ENCODE measurements at places on chromosomes 2 and 18.

DNA sequence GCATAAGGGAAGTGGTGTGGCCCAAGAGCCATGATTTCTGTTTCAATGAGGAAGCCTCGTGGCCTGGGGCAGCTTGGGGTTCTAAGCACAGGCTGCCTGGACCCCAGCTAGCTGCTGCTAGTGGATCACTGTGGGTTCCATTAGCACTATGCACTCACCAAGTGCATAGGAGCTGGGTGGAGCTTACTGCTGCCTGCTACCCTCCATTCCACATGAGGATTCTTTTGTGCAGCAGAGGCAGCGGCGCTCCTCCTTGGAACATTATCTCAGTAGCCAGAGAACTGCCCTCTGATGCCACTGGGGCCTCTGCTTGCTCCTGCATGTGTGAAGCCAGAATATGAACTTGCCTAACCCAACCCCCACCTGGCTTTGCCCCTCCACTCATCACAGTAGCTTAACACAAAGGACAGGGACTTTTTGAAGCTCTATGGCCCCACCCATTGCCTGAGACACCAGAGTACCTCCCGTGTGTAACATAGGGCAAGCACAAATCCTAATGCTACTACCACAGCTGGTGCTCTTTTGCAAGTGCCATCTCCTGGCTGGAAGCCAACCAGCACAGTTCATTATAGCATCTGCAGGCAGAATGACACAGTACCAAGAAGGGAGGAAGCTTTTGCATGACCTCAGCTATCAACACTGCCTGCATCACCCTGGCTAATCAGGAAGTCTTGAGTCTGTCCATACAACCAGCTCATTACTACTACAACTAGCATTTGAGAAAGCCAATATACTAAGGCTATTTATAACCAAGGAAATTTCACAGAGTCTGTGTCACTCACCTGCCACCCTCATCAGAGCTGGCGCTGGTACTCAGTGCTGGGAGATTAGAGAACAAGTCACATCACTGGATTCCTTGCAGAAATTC lies 297.0 kb upstream of the GULP1 start:
- H3K36me3 ChIP-seq: no peaks in the 10 kb centered on the region
- no peak overlapping the region for H3K4me3 ChIP-seq
- no peak overlapping the region for H3K27ac ChIP-seq
- DNase-seq: no peak

DNA sequence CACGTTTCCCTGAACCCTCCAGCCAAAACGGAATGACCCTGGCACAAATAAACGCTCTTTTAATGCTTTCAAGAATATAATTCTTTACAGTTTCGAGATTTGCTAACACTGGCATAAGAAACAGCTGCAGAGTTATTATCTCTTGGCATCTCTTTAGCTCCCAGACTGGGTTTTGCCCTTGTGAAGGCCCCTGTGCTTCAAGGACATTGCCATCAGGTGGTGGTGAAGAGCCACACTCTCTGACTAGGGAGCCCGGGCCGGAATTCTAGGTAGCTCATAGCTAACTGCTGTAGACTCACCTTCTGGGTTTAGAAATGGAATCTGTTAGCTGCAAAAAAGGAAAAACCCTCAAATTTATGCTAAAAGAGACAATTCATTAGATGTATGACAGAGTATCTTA lies 13.3 kb upstream of the GALNT14 start:
- no peaks in the 10 kb centered on the region for H3K36me3 ChIP-seq
- no peak overlapping the region for H3K27ac ChIP-seq
- H3K4me1 ChIP-seq: no peaks in the 10 kb centered on the region
- no peaks in the 10 kb centered on the region for H3K27me3 ChIP-seq
- H3K4me3 ChIP-seq: no peak overlapping the region

GRCh38 chr18:48551100-48551499 lies 12.3 kb downstream of the CTIF start:
- H3K4me3 ChIP-seq: no peak overlapping the region
- H3K27ac ChIP-seq: no peak overlapping the region
- peaks cover 20% of the 10 kb centered on the region for H3K4me1 ChIP-seq
- H3K27me3 ChIP-seq: no peaks in the 10 kb centered on the region

DNA sequence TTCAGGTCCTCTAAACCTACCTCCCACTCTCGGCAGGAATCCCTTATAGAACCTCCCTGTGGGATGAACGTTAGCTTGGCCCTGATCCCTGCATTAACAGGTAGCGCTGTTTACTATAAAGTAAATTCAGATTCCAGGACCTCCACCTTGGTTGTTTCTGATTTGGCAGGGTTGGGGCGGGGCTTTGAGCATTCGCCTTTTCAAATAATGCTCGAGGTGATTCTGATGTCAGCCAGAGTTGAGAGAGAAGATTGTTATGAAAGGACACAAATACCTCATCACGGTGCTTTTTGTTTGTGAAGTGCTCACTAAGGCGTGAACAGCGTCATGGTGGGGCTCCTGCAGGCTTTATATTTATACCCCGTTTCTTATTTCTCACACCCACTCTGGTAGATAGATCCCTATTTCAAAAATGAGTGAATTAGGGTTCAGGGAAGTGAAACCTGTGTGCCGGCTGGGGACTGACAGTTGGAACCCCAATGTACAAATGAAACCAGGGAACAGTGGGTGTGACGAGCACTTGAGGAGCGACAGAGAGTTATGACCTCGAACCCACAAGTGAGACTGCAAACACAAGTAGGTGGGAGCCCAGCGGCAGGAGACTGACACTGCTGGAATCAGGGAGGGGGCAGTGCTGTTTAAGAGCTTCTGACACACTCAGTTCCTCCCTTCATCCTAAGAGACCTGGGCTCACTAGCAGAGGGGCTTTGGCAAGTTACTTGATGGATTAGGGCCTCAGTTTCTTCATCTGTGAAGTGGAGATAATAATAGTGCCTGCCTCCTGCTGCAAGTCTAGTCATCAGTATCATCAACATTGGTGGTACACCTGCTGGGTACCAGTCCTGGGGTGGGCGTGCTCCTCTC lies 14.2 kb upstream of the CXCR4 start:
- H3K4me3 ChIP-seq: no peak overlapping the region
- H3K4me1 ChIP-seq: no peaks in the 10 kb centered on the region
- H3K36me3 ChIP-seq: no peaks in the 10 kb centered on the region
- H3K27me3 ChIP-seq: peaks cover 1% of the 10 kb centered on the region

DNA sequence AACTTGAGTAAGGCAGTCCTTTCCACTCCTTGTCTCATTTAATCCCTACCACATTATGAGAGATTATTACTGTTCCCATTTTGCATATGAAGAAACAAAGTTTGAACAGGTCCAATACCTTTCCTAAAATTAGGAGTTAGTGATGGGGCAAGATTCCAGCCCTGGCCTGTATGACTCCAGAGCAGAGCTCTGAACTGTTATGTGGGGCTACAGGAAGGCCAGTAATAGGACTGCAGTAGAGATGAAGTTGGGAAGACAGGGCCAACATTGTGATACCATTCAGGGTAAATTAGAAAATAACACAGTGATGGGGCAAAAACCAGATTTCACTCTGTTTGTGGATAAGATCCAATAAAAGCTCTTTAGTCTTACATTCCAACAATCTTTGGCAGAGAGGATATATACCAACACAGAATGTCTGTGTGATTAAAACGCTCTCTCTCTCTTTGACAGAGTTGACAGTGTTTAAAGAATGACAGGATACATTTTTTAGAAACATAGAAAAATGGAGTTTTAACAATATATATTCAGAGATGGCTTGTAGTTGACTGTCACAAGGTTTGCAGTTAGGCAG lies 22.7 kb downstream of the KATNAL2 start:
- no peaks in the 10 kb centered on the region for H3K27me3 ChIP-seq
- H3K36me3 ChIP-seq: no peaks in the 10 kb centered on the region
- H3K27ac ChIP-seq: no peak overlapping the region
- no peak for DNase-seq
- no peak overlapping the region for H3K4me3 ChIP-seq

Data from H1 (cell line).